ENCODE measurements at places on chromosomes 12 and 14. TPM values are rescaled to one million over a fixed set of nuclear protein-coding genes. Genes with fewer than 3 reads are reported as not detected.

Gene GLIPR1
- total RNA-seq, result 20.2 TPM

DNA sequence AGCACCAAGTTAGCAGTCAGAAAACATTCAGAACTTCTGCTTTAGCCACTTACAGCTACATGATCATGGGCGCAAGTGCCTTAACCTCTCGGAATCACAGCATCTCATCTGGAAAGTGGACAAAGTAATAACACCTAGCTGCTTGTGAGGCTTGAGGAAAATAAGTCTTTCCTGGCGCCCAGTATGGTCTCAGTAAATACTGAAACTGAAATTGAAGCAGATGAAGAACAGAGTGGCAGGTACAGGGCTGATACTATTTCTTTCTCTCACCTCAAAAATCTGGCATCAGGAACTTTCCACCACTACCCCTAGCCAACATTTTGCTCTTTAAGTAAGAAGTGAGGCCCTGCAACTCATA, 129.7 kb upstream of the FUT8 start:
- DNase-seq, result no peak

Gene RAB21
- 49.6 TPM for total RNA-seq

- DNase-seq, result no peak
Observed at GRCh38 chr12:18242380-18243089, 18.8 kb upstream of the PIK3C2G start.

GRCh38 chr14:91058042-91058581, 2.3 kb downstream of the RPS6KA5 start:
- DNase-seq, result peak; percentile 83

Gene PHETA1
- total RNA-seq, result 16.6 TPM

GRCh38 chr14:75859746-75860145, 122.0 kb downstream of the TGFB3 start:
- no peak for DNase-seq

DNA sequence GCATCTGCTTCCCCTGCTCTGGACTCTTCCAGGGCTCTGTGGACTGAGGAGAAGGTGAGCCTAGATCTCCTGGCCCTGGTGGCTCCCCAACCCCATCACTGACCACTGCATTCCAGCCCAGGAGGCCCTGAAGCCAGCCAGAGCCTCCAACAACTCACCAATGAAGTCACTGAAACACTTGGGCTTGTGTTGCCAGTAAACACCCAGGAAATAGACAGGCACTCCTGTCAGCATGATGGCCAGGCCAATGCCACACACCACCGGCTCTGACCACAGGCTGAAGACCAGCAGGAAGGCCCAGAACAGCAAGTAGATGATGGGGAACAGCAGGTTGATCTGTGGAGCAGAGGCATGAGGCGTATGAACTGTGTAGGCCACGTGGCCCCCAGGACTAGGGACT, 8.8 kb upstream of the CEBPE start:
- no peak for DNase-seq

Data from A172 (cell line).